ENCODE measurements at places on chromosomes 7 and 10.

- no peak for DNase-seq
These were observed 56.6 kb upstream of the LAMB1 start for GRCh38 chr7:108059526-108059925.

- no peak for DNase-seq
These were observed 412.5 kb upstream of the SEMA3C start for GRCh38 chr7:81331061-81332018.

DNA sequence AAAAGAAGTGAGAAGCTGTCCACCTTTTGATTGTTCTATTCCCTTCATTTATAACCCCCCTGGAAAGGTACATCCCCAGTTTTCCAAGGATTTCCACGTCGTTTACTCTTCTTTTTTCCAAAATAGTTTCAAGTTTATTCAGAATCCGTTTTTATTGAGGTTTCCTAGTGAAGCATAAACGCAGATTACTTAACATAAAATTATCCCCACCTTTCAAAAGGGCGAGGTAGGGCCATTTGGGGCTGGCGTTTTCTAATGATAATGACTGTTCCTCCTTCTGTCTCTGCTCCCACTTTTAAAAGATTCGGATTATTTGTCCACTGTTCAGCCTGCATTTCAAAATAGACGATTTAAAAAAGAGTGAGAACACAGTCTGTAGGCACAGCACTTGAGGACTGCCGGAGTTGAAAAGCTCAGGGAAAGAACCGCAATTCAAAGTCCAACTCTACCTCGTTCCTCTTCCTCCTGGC, 165.2 kb upstream of the PPP1R3A start:
- DNase-seq = no peak

- no peak for DNase-seq
These were observed 13.2 kb upstream of the GET4 start for GRCh38 chr7:863106-863505.

DNA sequence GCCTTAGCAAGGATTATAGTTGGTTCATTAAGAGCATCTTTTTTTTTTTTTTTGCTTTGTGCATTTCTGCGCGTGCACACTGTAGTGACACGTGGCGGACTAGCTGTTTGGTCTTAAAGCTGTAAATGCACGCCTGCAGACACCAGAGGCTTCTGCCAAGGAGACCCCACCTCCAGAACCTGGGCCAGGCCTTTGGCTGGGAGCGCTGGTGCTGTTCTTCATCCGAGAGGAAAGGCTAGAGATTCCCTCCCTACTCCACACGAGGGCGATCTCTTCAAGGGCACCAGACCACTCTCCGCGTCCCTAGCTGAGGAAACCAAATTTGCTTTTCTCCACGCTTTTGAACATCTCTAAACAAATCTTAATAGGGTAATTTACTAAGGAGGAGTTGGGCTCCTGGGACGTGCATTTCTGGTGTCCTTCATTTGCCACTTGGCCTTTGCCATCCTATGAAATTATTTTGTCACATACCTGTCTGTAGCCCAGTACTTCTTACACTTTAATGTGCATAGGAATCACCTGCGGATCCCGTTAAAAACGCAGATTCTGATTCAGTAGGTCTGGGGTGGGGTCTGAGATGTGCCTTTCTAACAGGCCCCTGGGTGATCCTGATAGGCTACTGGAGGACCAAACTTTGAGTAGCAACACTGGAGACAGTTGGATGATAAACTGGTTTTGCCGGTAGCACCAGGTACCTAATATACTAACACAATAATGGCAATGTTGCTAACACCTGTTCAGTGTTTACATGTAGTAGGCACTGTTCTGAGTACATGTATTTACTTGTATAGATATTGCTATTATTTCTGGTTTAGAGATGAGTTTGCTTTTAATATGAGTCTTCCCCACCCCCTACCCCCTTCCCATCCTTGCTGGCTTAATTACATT, 1.3 kb upstream of the SLC26A5 start:
- DNase-seq = peak; percentile 14

All from non-pigmented ciliary epithelial cell (primary cell).